Inflammatory macrophage treated with lipopolysaccharide for 1 hour (primary cell): ENCODE measurements at places on chromosomes 5 and 9.
A peak's percentile ranks its signal among the peaks of the same experiment; 100 is the strongest.

DNA sequence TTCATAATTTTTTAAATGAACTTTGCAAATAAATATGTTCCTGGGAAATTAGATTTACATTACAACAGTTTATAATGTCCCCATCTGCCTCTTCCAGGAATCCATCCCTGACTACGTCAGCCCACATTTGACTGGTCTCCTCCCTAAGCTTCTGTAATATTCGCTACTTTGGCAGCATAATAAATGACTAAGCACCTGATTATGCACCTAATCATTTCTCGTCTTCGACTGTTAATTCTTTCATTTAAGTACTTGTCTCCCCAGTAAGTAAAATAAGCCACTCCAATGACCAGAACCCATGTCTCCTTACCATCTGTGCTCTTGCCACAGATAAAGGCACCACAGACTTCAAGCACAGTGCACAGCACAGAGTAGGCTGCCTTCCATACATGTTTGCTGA is 122.7 kb downstream of the DENND1A start:
- no peak for DNase-seq

GRCh38 chr9:124652615-124653393 is 118.3 kb downstream of the NR6A1 start:
- no peak for DNase-seq

DNA sequence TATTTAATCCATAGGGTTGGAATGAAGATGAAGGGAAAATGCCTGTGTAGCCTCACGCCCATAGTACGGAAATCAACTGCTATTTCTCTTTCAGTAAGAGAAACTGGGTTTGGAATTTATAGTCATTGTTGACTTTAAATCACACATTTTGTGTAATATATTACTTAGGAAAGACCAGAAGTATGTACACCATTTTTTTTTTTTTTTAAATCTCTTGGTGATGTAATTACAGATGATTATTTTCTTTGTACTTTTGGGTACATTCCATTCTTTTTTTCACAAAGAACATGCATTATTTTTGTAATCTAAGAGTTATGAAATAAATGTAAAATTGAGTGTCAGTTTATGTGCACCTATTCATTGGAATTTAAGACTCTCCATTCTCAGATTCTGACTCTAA is 45.7 kb downstream of the POC5 start:
- no peak for DNase-seq

DNA sequence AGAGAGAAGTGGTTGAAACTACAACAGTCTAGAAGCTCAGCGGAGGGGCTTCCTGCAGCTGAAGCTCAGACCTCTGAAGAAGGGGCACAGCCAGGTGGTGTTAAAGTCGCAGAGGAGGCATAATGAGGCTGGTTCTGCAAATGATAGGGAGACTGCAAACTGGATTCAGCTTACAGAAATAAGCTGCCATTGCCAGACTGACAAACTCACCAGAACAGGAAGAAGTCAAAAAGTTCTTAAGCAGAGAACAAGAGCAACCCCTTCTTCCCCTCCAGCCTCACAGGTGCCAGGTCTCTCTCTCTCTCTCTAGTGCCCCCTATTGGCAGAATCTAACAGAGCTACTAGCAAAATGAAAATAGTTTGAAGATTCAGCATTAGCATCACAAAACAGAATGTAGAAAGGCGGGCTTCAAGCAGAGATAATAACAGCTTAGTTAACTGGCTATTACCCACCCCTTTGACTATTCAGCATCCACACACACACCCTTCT is 76.7 kb downstream of the GRAMD2B start:
- DNase-seq: peak; percentile 4

- DNase-seq: no peak
These were observed 491.0 kb upstream of the WWC1 start for GRCh38 chr5:167800427-167800826.

GRCh38 chr9:91657501-91657900 is 233.9 kb upstream of the NFIL3 start:
- no peak for DNase-seq

- no peak for DNase-seq
These were observed 215.5 kb upstream of the KCNN2 start for GRCh38 chr5:114146398-114146797.

DNA sequence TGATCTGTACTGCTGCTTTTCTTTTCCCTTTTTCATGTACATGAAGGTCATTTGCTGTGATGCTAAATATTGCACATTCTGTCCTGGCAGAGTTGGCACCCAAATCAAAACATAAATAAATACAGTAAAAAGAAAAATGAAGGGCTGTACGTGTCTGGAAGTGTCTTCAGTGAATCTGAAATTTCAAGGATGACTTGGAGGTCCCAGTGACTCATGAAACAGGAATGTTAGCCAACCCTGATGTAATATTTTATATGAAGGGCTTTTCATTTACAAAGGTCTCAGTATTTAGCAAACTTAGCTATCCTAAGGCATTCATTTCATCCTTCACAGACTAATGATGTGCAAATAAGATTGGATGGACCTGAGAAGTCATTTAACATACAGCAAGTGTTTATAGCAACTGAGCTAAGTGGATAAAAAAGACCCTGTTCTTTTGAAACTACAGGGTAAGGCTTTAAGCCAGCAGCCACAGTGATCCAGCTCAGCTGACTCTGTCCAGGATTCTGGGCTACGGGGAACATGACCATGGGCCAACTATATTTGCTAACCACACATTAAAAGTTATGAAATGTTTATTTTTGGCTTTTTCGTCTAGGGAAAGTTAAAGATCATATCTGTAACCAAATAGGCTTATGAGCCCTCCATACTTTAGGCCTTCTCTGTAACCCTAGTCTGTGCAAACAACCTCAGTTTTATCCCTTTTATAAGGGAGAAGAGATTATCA is 104.0 kb upstream of the DMRTA1 start:
- no peak for DNase-seq

- peak; percentile 82 for DNase-seq
These were observed 7.9 kb upstream of the SYK start for GRCh38 chr9:90793729-90794128.

GRCh38 chr5:150172556-150172955 is 6.0 kb downstream of the CDX1 start:
- DNase-seq: no peak

GRCh38 chr5:178212241-178213002 is 8.1 kb downstream of the HNRNPAB start:
- DNase-seq: no peak

- no peak for DNase-seq
These were observed 1000.5 kb downstream of the PTPRD start for GRCh38 chr9:9612270-9612669.

GRCh38 chr5:56688402-56688801 is 126.9 kb upstream of the MAP3K1 start:
- DNase-seq: no peak
